ENCODE measurements at places on chromosomes 4 and X.

DNA sequence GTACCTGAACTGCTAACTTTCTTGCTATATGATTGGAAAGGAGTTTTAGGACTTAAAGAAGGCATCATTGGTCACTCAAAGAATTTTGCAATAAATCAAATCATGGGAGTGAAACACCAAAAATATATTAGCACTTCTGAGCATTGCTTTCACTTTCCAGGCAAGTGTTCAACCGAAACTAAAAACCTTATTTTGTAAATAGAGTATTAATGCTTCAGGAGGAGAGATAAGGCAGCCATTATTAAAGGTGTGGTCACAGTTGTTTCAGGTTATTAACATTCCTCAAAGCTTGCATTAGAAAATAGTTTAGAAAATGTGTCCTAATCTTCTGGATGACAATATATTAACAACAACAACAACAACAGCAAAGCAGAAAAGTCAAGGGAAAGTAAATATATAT is 92.3 kb upstream of the TLL1 start:
- DNase-seq, result no peak

DNA sequence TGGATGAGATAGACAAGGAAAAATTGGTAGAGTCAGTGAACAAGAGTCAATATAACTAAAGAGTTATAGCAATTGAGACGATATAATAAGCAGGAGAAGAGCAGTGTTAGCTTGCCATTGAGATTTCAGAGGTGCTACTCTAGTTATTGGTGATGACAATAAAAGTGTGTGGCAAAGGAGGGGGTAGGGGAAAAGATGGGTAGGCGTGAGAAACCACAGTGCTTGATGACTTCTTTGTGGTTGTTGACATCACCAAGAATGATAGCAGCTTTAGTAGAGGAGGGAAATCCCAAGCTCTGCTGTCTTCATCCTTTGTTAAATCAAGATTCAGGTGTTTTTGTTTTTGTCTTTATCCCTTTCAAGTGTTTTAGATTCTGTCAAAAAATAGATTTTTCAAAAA is 179.9 kb upstream of the PPP3CA start:
- DNase-seq, result no peak

- DNase-seq, result peak; percentile 72
These were observed 66.5 kb downstream of the MAMLD1 start for GRCh38 chrX:150429594-150429993.

- DNase-seq, result peak; percentile 90
These were observed 96.3 kb upstream of the ENPP6 start for GRCh38 chr4:184313702-184314659.

GRCh38 chr4:28313729-28314713 is 1453.4 kb downstream of the STIM2 start:
- DNase-seq, result no peak

DNA sequence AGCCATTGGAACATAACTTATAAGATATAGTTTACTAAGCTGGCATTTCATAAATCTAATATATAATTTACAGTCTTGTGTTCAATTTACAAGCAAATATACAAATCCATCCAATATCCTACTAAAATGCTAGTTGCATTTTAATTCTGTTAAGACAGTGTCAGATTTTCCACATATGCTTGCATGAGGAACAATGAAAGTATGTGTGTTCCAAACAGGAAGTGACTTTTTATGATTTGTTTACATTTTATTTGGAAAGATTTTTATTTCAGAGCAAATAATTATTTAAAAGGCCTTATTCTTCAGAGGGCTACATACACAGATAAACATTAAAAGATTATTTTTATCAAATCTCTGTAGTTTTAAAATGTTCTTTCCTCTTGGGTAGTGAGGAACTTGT is 130.1 kb downstream of the KLHL34 start:
- DNase-seq, result no peak

- no peak for DNase-seq
These were observed 626.5 kb upstream of the GALNTL6 start for GRCh38 chr4:171186700-171187099.

DNA sequence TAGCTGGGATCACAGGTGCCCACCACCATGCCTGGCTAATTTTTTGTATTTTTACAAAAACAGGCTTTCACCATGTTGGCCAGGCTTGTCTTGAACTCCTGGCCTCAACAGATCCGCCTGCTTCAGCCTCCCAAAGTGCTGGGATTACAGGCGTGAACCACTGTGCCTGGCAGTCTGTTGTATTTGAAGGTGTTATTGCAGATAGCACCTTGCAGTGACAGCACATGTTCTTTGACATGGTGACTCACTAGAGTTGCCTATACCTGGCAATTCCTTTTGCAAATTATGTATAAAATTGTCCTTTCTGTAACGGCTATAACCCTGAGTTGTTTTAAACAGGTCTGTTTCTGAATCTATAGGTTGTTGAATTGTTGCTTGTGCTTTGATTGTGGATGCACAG is 7.9 kb downstream of the OGT start:
- no peak for DNase-seq

GRCh38 chrX:12327836-12328235 is 189.6 kb downstream of the FRMPD4 start:
- no peak for DNase-seq

- no peak for DNase-seq
These were observed 2020.8 kb upstream of the ADGRL3 start for GRCh38 chr4:59179372-59179771.

GRCh38 chrX:10591363-10592335 is 28.7 kb downstream of the MID1 start:
- DNase-seq, result no peak

DNA sequence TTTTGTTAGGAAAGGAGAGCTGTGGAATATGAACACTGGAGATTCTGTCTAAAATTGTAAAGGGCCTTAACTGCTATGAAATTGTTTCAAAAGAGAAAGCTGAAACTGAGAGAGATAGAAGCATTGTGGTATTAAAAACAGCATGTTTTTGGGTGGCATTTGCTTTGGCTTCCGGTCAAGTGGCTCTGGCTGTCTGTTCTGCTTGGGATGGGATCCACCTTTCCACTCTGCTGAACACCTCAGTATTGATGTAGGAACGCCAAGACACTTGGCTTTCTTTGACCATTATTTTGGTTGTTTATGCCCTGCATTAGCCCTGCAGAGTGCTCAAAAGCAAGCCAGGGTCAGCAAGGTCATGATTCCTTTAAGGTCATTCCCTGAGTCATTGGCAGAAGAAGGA is 199.7 kb downstream of the SLC4A4 start:
- DNase-seq, result no peak

- DNase-seq, result peak; percentile 74
These were observed 35.2 kb downstream of the STAP1 start for GRCh38 chr4:67593741-67594175.

DNA sequence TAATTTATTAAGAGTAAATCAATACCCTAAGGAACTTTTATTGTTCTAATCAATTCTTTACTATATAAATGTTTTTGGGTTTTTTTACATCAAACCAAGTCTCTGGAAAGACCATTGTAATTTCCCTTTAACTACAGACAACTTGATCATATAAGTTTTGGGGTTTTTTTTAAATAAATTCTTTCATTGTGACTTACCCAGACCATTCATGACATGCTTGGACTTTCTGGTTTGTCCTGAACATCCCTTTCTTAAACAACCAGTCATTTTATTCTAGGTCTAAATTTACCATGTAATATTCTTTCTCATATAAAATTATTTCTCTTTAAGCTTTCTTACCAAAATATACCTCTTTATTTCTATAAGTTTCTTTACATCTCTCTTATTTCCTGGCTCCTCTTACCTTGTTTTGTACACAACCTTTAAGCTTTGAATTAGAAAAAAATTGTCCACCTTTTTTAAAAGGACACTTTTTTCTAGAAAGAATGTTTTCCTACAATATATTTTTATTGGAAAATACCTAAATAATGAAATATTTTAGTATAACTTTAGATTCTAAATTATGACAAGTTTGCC is 8.4 kb downstream of the CNGA1 start:
- DNase-seq, result no peak

DNA sequence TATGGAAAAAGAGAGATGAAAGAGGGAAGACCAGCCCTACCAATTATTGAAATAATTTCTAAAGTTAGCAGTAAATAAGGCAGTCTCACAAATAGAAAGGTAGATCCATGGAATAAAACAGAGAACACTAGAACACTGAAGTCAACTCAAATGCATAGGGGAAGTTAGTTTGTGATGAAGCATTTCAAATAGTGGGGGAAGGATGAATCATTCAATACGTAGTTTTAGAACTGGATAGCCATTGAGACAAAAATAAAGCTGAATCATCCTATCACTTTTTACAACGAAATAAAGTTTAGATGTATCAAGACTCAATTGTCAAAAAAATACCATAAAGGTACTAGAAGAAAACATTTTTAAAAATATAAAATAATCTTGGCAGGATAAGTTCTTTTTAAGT is 143.2 kb upstream of the DGKK start:
- DNase-seq, result no peak

GRCh38 chr4:44738615-44739014 is 12.3 kb upstream of the GNPDA2 start:
- no peak for DNase-seq

DNA sequence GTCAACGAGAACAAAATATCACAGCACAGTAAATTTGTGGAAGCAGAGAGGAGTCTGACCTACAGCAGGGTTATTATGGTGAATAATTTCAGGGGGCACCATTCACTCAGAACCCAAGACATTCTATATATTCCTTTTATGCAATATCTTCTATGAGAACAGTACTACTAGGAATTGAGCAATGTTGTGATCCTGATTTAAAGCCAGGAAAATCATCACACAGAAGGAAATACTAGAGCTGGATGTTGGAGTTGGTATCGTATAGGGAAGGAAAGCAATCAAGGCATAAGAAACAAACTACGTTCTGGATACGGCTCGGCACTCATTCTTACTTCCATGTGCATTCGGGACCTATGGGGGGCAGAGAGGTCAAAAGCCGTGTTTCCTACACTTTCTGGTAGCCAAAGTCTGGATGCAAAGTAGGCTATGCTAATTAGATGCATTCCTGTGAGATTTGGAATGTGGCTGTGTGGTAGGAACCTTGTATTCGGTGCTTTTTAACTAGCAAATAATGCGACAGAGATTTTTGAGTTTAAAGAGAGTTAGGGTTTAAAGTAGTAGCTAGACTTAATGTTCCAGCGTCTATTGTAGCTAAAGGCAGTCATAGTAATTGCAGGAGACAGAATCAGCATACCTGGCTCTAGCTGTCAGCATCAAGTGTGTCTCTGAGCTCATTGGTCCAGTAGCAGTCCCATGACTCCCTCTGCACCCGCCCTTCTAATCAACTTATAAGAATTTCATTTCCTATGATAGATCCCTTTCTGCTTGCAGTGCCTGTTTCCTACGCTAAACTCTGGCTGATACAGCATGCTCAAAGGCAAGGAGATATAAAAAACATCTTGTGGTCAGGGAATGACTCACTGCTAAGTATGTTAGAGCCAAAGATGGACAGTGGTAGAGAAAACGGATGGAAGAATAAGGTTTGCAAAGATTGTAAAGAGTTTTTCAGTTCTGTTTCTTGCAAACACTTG is 43.3 kb upstream of the PDGFC start:
- DNase-seq, result no peak

DNA sequence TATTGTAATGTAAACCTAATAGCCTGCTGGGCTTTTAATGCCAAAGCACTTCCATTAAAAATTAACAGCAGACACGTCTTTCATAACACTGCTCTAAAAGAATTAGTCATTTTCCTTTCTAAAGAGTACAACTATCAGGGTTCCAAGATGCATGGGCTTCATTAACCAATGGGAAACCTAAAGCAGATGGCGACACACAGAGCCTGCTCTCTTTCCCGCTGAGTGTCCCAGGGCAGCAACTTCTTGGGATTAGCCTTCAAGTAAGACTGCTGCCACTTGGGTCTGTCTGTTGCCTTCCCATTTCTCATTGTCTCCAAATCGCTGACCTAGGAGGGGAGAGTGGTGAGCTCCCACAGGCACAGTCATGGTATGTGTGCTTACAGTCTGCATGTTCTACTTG is 14.0 kb upstream of the PHKA2 start:
- DNase-seq, result no peak

GRCh38 chrX:87517571-87518141 is at the start of gene KLHL4:
TSS of gene KLHL4 (plus strand) at chrX:87517802. CDS start at chrX:87517894, 92 bp downstream.
- DNase-seq, result no peak

Data from inflammatory macrophage (primary cell).